ENCODE measurements at places on chromosomes 3 and 15.

DNA sequence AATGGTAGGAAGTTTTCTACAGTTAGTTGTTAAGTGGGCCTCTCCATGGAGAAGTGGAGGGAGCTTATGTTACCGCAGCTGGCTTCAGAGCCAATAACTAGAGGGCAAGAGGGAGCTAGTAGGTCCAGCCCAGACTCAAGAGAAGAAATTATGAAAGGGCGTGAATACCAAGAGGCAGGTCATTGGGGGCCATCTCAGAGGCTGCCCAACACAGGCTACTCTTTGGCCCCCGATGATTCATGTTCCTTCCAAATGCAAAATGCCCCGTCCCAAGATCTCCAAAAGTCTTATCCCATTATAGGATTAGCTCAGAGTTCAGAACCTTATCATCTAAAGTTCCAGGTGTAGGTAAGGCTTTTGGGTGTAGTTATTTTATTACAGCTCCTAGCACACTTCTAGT, 94.5 kb downstream of the FNDC3B start:
- no peak for DNase-seq

DNA sequence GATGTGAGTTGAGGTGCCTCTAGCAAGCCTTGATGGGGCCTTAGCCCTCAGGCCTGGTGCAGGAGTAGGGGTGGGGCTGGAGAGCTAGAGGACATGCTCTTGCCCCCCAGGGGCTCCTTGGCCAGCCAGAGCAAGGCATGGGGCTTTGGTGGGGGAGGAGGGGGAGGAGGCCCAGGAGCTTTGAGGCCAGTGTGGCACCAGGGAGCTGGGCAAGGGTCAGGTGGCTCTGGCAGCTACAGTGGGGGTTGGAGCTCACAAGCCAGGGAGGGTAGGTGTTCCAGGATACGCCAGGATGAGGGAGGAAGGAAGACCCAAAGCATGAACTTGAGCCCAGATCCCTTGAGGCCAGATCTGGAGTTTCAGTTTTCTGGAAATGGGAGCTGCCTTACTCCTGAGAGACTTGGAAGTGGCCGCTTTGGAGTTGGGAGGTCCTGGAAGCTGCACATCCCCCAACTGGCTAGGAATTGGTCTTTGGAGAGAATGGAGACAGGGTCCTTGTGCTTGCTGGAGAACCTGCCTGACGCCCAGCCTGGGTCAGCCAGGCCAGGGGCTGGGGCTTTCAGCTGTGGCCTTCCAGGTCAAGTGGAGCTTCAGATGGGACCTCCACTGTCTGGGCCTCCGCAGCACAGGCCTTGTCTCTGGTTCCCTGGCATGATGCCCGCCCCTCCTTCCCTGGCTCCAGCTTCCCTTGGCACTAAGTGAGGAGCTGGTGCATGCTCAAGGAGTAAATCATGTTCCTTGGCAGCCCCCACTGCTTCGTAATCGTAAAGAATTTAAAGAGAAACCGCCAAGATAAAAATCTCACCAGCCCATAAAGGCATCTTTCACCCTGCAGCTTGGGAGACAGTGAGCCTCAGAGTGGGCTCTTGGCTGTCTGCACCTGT, 8.7 kb downstream of the SEMA3F start:
- DNase-seq, result no peak

GRCh38 chr3:108755686-108756085, 1.5 kb downstream of the RETNLB start:
- no peak for DNase-seq

GRCh38 chr3:24678421-24678865, 183.8 kb upstream of the THRB start:
- DNase-seq, result no peak

- no peak for DNase-seq
These were observed 23.1 kb upstream of the PDCD6IP start for GRCh38 chr3:33775363-33775762.

DNA sequence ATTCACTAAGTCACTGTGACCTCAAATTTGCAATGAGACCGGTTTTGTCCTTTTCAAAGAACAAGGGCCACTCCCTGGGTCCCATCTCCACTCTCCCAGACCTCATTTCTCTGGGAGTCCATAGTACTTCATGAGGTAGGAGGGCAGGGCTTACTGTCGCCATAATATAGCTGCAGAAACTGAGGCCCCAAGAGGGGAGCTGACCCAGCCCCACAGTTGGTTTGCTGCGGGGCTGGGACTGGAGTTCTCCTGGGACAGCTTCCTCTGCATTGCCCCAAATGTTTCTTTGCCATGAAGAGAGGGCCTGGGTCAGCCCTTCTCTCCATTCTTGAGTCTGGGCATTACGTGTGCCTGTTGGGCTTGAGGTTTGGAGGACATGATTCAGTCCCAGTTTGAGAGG, 60.1 kb downstream of the ITGA11 start:
- DNase-seq, result no peak

- DNase-seq, result no peak
These were observed 71.2 kb upstream of the DCBLD2 start for GRCh38 chr3:98972720-98973119.

GRCh38 chr15:65623103-65623502, 1.4 kb downstream of the SLC24A1 start:
- no peak for DNase-seq

DNA sequence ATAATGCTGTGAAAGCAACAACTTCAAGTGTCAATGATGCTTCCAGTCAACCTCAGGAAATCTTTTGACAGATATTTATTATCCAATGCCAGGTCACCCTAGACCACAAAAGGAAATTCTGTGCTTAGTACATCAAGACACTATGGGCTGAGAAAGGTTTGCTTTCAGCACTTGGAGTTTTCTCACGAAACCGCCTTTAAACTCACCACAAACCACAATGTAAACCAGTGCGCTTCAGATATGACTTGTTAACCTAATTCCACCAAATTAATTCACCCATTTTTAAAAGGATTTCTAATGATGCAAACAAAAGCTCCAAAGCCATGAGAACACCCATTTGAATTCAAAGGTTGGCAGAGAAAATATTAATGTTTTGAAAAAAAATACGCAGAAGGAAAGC, 292.9 kb upstream of the NR2F2 start:
- DNase-seq, result no peak

GRCh38 chr15:36039996-36040572, 494.1 kb upstream of the DPH6 start:
- DNase-seq, result no peak

- DNase-seq, result no peak
These were observed 479.9 kb downstream of the GRM7 start for GRCh38 chr3:7340795-7341194.

DNA sequence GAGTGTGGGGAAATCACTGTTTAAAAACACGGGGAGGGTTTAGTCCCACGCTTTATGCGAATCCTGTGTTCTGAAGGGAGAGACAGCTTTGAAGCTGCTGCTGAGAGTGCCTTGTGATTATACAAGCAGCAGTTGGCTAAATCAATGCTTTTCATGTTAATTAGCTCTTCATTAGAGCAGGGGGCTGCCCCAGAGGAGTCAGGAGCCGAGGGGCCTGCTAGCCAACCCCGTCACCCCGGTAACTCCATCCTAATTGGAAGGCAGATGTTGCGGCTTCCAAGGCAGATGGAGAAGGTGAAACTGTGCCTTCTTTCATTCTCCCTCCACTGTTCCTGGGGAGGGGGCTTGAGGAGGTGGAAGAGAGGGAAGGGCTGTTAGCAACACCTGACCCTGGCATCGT, 92.4 kb upstream of the ANKRD34C start:
- no peak for DNase-seq

- no peak for DNase-seq
These were observed at the start of gene FBXO40 for GRCh38 chr3:121592856-121593702. TSS of gene FBXO40 (plus strand) at chr3:121593379. CDS start at chr3:121620576, 27,197 bp downstream.

DNA sequence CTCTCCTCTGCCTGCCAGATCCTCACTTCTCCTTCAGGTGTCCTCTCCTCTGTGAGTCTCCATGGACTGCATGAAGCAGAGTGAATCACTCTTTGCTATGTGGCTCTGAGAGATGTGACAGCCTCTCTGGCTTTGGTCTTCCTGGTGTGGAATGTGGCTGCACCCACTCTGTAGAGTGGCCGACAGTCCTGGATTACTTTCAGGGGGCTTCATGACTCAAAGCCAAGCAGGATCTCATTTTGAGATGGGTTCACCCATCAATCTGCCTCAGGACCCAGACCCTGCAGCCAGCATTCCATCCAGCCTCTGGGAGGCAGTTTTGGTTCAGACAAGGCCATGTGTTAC, 221.9 kb upstream of the LYSMD4 start:
- no peak for DNase-seq

GRCh38 chr3:4596612-4597011, 103.5 kb downstream of the ITPR1 start:
- no peak for DNase-seq

DNA sequence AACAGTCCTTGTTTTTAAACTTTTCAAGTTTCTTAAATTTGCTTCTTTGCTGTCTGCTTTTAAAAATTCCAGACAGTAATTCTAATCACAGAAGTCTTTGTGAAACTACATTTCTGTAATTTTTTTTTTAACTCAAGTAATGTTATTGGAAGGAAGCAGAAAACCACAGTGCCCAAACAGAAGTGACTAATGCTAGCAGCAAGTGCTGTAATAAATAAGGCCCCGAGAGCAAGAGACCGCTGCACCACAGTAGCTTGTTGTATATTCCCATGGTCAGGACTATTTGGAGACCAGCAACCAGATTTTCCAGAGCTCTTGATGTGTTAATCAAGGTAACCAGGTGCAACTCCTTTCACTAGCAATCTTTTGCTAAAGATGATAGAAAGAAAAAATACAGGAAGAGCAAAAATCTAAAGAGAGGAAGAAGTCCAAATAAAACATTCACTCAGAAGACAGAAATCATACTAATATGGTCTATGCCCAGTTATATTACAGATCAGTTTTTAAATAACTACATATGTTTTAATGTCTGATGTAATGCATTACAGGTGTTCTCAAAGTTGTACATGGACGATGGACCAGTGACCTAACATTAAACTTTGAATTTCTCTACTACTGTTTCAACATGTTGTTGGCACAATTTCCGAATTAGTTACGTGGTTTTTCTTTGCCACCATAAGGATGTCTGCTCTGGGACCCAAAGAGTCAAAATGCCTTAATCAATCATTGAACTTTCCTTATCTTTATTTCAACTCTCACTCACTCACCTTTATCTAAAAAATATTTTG, 36.4 kb downstream of the WWTR1 start:
- DNase-seq, result no peak

DNA sequence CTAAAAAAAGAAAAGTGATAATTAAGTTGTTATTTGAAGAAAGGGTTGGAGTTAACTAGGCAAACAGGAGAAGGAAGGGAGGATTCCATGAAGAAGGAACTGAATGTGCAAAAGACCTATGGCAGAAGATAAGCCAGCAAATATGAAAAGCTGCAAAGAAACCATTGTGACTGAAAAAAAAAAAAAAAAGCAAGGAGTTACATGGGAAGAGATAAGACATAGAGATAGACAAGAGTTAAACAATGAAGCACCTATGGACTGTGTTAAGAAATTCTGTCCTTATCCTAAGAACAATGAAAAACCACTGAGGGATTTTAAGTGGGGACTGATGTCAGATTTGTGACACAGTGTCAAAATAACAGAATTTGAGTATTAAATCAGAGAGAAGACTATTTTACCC, 17.0 kb downstream of the ZNF280D start:
- no peak for DNase-seq

DNA sequence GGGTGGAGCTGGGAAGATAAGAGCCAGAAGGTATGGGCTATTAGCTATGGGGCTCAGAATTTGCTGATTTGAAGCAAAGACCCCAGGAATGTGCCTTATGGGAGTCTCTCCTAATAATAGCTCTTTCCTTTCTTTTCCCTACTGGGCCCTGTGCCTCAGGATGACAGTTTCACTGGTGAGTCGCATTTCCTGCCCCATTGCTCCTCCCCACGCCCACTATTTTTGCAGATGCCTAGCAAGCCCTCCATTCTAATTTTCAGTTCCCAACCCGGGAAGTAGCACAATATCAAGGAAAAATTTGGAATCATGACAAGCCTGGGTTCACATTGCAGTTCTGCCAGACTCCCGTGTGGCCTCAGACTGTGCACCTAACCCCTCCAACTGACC, 583 bp downstream of the IL17RE start:
- DNase-seq, result no peak

DNA sequence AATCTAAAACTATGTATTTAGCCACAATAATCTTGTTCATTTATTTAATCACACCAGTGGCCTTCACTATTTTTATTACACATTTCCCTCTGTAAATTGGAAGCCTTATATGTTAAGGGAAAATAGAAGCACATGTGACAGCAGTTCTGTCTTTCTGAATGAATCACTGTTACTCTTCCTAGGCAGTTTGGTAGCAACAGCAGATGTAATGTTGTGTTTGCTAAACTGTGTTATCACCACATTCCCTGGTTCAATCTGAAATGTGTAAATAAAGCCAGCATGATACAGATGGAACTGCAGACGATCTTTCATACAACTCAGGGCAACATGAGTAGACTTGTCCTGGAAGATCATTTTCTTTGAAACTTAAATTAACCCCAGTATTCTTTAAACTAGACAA, 220.1 kb downstream of the MCTP2 start:
- no peak for DNase-seq

- DNase-seq, result no peak
These were observed 412.0 kb downstream of the CNTN4 start for GRCh38 chr3:2510591-2511145.

GRCh38 chr15:34318277-34319079, 19.1 kb downstream of the SLC12A6 start:
- DNase-seq, result no peak

- DNase-seq, result no peak
These were observed 120.5 kb upstream of the PROK2 start for GRCh38 chr3:71905426-71905825.

DNA sequence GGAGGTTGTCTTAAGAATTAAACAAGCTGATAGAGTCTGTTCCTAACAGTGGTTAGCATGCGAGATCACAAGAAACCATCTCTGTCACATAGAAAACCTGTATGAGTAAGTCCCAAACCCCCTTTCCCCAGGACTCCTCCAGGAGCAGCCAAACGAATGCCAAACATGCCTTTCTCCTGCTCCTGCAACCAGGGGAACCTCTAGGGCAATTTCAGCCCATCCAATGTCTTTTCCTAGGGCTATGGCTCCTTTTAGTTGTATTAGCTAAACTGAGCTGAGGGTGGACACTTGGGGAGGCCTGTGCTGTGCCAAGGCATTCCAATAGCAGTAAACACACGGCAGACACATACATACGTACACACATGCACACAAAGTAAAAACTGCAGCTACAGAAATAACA, 36.5 kb upstream of the TIMP4 start:
- DNase-seq, result no peak

DNA sequence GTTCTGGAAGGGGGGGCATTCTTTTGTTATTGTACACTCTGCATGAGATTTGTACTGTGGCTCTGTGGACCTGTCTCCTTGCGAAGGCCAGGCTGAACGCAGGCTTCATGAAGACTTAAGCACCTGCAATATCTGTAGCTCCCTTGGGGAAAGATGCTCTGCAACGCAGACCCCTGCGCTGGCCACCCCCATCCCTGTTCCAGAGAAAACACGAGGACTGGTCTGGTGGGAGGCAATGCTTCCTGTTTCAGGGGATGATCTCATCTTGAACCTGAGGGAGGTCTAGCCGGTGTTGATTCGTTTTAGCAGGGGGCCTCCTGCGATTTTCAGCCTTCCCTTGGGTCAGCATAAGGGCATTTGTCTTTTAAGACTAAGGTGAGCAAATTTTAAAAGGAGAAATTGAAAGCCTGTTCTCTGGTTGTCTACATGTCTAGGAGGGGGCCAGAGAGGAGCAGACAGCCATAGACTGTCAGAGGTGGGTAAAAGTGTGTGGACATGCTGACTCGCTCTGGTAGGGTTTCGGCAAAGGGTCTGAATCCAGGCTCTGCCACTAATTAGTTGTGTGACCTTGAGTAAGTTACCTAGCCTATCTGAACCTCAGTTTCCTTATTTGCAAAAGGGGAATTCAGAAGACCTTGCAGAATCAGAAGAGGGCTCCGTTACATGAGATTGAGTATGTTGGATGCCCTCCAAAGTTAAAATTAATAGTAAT, 80.9 kb upstream of the RASGRF1 start:
- DNase-seq, result no peak

Data from stimulated activated CD8-positive, alpha-beta memory T cell treated with anti-CD3 and anti-CD28 coated beads, Interleukin-7, amount 100 ng/mL, for 1 hour (primary cell).